SW 1271 (cell line): ENCODE measurements at places on chromosomes 5 and 9.

- DNase-seq = no peak
These were observed 145.3 kb upstream of the SMARCA2 start for GRCh38 chr9:1869843-1870242.

DNA sequence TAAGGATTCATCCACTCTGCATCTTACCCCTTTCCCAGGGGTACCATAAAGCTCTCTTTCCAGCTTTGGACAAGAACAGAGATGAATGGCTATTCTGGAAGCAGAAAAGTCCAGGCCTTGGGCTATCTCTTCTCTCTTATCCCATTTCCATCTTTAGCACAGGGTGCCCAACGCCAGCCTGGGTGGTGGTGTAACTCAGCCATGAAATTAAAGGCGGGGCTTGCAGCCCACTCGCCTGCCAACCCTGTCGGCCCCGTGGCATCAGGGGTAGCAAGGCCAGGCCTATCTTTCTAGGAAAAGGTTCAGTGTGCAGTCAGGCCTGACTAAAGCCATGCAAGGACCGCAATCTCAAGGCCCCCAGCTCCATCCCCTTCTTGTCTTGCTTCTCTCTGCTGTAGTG is 78.7 kb downstream of the FGF18 start:
- no peak for DNase-seq

DNA sequence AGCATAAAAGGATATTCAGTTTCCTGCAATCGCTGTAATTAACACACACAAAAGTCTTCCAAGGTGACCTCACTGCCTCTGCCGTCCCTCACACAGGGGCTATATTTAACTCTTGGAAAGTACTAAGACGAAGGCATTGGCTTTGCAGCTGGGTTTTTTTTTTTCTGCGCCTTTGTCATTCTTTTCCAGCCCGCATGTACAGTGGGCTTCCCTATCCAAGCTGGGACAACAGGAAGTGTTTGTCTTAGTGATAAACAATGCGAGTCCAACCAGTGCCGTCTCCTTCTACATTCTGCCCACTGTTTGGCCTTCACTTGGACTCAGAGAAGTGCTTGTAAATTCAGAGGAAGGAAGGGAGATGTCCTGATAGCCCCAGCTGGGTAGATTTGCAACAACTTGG is 17.6 kb downstream of the AFAP1L1 start:
- no peak for DNase-seq

DNA sequence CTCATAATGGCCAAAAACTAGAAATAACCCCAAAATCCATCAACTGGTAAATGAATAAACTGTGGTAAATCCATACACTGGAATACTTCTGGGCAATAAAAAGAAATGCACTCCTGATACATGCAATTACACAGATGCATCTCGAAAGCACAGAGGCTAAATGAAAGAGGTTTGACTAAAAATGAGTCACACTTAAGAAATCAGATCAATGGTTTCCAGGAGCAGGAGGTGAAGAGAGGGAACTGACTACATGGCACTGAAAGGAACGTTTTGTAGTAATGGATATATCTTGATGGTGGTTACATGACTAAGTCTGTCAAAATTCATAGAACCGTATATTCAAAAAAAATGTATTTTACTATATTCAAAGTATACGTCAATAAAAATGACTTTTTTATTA is 42.4 kb downstream of the STRBP start:
- no peak for DNase-seq

DNA sequence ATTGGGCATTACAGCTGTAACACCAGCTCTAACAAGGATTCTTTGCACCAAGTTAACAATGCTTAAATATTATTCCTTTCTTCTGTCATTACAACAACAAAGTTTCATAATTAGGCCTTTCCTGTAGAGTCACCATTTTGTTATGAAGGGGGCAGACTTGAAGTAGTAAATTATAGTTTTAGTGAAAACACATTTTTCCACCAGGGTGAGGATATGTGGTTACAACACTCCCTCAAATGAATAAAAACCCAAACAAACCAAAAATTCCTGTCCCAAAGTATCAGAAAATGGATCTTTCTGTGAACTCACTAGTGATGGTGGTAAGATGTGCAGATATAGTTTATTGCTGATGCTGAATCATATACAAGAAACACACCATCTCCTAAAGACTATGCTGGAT is 250.5 kb upstream of the TUT7 start:
- no peak for DNase-seq

DNA sequence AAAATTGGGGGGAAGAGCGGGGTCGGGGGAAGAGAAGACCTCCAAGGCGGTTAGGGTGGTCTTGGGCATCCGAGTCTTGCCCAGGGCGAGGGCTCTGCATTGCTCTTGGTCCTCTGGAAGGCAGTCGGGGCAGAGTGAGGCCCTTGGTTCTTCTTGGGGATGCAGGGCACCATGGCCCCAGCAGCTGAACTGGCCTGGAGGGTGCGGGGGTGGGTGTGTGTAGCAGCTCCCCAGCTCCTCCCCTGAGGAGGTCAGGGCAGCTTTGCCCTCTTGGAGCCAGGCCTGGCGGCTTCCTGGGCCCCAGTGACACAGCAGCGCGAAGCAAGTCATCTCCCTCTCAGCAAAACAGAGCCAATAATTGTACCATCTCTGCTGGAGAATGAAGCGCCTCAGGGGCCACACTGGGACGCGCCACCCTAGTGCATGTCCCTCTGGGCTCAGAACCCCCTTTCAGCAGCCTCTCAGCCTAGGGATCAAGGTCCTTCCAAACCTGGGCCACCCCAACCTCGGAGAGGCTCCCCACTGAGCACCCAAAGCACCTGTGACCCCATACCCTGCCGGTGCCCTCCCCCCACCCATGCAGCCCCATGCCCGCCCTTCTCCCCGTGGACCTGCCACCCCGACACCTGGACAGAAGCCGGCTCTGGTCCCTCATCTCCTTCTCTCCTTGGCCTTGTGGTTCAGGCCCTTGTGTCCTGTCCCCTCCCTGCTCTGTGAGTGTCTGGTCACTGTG is 10.4 kb upstream of the RXRA start:
- no peak for DNase-seq

DNA sequence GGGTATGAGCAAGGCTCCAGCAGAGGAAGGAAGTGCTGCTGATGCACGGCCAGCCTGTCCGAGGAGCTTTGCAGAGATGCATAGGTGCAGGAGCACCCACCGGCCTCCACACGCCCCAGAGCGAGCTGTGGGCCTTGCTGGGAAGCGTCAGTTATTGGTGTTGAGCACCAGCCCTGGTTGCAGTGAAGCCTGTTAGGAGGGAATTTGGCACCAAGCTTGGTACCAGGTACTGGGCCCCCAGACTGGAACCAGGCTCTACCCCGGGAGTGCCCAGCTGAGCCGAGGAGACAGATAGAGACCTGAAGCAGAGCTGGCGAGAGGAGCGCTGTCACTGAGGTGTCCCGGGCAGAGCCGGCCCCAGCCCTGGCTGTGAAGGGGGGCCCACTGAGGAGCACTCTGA is 5.2 kb downstream of the TCF7 start:
- DNase-seq = no peak
